ENCODE measurements at places on chromosomes 1 and 21. TPM values are rescaled to one million over a fixed set of nuclear protein-coding genes. Genes with fewer than 3 reads are reported as not detected.

TNFSF4 gene
- 1.2 TPM for total RNA-seq

OR2G6 gene
- not detected for total RNA-seq

CCDC27 gene
- total RNA-seq, result not detected

FASLG gene
- total RNA-seq, result not detected

CFHR3 gene
- total RNA-seq, result 0.79 TPM

GRCh38 chr1:186595969-186596368, 84.3 kb downstream of the PTGS2 start:
- DNase-seq, result no peak

- no peak for DNase-seq
Measured at GRCh38 chr21:45224189-45224938, 63.3 kb downstream of the POFUT2 start.

DNA sequence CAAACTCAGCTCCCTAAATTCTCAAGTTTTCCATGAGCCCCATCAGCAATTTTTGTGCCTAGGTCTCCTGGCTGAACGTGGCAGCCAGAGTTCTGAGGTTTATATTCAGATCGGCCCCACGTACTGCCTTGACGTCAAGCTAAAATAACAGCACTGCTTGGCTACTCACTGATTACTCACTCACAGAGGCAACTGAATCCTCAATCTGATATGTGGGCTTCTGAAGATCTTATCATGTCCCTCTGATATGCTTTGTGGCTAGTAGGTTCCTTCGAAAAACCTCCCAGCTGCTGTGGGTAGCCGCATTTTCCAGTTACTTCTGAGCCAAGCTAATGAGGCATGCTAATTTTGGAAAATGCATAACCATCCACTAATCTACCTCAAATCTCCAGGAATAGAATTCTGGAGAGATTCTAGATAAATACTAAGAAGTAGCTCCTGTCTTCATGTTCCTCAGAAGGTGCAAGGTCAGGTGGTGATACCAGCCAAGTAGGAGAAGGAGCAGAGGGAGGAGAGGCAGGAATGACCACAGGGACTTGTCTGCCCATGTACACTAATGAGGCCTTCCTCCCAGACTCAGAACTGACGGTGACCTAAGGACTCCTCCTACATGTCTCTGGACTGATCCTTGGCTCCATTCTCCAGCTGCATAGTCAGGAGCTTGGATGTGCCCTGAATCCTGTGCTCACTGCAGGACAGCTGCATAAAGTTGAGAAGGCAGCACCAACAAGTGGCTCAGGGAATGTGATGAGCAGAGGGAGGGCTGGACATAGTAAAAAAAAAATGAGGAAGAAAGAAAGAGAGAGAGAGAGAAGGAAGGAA, 263.7 kb downstream of the TNR start:
- DNase-seq, result no peak

DNA sequence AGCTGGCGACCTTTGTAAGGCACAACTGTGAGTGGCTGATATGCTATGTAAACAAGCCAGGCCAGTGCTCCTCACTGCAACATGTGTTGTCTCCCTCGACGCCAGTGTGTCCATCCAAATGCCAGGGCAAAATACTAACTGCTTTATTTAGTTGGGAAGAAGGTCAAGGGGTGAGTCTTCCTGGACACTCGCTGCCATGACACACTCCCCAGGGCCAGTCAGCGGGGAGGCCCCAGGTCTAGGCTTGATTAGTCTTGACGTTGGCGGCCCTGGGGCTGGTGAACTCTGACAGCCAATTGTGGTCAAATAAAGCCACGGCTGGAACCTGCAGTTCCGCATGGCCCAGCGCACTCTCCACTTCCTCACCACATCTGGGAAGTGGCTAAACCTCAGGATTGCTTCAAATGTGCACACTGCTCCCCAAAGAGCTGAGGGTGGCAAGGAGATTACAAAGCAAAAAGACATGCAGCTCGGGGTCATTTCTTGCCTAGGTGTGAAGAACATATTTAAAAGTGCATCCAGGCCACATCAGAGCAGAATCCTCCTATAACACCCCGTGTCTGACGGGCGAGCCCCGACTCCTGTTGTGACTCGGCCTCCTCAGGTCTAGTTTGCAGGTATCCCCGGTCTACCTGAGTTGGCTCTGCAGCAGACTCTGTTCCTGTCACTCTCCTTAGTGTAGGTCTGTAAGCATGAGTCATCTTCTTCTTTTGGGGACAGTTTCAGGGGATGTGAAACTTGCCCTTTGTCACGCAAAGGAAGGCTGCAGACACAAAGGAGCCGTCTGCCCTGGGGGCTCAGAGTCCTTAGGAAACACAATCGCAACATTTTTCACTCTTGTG, 183.5 kb downstream of the RUNX1 start:
- DNase-seq, result peak; percentile 90

- DNase-seq, result no peak
Measured at GRCh38 chr1:43824795-43825194, 108.8 kb upstream of the ARTN start.

DNA sequence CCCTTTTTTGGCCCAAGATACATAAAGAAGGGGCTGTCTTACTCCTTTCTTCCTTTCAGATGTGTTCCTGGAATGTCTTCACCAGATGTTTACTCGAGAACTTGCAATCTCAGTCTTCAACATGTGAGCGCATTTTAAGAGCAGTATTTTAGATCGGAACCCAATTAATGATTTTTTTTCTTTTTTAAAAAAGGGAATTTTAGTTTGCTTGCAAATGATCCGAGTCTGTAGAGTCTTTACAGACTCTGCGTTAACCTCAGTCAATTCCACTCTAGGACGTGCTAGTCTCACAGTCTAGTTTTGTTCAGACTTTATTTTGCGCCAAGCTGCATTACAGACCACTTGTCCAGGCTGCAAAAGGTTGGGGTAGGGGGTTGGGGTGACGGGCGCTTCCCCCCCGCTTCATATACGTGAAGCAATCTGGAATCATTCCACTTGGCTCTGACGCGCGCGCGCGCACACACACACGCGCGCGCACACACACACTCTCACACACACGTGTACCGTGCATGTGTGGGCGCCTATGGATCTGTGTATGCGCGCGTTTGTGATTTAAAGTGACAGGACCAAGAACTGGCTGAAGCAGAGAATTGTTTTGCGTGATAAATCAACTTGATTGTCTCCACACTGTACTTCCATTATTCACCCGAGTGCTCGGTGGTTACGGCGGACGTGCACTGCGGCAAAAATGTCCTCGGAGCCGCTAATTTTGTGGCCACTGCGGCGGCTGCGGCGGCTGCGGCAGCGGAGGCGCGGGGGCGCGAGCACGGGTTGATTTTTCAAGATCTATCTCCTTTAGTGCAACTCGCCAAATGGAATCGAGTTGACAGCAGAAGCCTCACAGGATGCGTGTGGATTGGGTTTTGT, 25.6 kb upstream of the NFIA start:
- DNase-seq, result peak; percentile 85

DNA sequence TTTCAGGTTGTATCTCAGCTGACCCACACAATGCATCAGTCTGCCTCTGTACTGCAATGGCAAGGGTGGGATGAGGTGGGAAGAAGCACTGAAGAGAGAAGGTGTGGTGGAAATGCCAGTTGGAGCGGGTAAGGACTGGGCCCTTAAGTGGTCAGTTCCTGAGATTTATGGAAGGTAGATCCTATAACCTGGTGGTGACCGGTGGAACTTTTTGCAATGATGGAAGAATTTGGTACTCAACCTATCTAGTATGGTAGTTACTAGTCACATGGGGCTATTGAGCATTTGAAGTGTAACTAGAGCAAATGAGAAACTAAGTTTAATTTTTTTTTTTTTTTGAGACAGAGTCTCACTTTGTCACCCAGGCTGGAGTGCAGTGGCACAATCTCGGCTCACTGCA, 8.2 kb upstream of the HPCAL4 start:
- no peak for DNase-seq

GRCh38 chr1:20137055-20137454, 2.1 kb upstream of the PLA2G2F start:
- peak; percentile 2 for DNase-seq

DNA sequence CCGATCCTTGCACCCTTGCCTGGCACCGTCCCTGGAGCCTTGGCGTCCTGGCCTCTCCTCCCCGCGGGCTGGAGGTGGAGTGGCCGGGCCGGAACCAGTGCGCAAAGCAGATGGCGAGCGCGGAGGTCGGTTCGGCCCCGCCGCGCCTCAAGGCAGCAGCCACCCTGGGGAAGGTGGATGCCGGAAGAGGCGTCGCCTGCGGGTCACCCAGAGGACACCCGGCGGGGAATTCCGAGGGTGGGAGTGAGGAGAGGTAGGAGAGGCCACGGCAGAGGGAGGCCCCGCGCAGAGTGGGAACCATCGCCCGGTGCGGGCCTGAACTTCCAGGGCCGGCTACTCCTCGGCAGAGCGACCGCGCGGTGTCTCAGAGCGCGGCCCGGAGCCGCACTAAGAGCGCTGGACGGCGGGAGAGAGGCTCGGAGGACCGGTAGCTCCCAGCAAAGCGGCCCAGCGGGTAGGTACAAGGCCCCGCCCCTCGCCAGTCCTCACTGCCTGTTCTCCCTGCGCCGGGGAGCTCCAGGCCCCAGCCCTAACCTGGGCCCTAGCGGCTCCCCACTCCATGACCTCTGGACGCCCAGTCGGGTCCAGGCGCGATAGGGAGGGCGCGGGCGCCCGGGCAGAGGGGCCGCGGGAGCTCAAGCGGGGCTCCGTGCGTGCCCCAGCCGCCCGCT, at the start of gene RNF207:
TSS of gene RNF207 (plus strand) at position 271 of the 671 bp plus-strand sequence. CDS start 417 bp downstream, outside the sequence.
- peak; percentile 86 for DNase-seq

DNA sequence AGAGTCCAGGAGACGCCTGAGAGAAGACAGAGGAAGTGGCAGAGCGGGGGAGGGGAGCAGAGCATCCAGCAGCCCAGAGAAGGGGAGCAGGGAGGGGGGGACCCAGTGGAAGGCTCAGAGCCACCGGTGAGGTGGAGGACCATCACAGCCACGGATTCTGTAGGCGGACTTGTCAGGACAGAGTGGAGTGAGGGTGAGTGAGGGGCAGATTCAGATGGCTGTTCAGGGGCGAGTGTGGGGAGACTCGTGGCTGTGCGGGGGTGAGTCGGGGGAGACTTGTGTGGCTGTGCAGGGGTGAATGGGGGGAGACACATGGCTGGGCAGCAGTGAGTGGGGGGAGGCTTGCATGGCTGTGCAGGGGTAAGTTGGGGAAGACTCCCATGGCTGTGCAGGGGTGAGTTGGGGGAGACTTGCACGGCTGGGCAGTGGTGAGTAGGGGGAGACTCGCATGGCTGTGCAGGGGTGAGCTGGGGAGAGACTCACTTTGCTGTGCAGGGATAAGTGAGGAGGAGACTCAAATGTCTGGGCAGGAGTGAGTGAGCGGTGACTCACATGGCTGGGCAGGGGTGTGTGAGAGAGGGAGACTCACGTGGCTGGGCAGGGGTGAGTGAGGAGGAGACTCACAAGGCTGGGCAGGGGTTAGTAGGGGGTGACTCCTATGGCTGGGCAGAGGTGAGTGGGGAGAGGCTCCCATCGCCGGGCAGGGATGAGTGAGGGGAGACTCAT, 56.8 kb upstream of the ABCG1 start:
- DNase-seq, result no peak

- no peak for DNase-seq
Measured at GRCh38 chr1:54046671-54047383, 6.2 kb downstream of the TMEM59 start.

DNA sequence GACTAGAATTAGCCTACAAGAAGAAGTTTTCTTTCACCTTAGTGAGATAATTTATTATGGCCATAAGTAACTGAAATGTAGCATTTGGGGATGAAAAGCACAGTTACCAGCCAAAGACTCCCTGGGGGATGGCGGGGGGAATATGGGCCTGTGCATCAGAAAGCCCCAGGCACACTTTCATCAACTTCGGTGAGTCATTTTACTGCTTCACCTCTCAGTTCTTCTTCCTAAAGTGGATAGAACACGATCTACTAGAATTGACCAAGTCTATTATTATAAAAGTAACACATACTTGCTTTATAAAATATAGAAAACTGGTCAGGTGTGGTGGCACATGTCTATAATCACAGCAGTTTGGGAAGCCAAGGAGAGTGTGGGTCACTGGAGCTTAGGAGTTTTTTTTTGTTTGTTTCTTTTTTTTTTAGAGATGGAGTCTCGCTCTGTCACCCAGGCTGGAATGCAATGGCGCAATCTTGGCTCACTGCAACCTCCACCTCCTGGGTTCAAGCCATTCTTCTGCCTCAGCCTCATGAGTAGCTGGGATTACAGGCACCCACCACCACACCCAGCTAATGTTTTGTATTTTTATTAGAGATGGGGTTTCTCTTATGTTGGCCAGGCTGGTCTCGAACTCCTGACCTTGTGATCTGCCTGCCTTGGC, 141.8 kb downstream of the ZZZ3 start:
- no peak for DNase-seq

GRCh38 chr1:195594322-195594721, 1013.9 kb downstream of the KCNT2 start:
- DNase-seq, result no peak

- DNase-seq, result no peak
Measured at GRCh38 chr1:172820475-172821158, 161.7 kb downstream of the FASLG start.

Measured in posterior vena cava (tissue), 2 donors.